AML-193 (cell line): ENCODE measurements at places on chromosomes 16 and 17.

- no peak for DNase-seq
Measured at GRCh38 chr16:11977376-11978041, 975 bp downstream of the SNX29 start.

- no peak for DNase-seq
Measured at GRCh38 chr17:8237175-8237574, 10.7 kb downstream of the CTC1 start.

DNA sequence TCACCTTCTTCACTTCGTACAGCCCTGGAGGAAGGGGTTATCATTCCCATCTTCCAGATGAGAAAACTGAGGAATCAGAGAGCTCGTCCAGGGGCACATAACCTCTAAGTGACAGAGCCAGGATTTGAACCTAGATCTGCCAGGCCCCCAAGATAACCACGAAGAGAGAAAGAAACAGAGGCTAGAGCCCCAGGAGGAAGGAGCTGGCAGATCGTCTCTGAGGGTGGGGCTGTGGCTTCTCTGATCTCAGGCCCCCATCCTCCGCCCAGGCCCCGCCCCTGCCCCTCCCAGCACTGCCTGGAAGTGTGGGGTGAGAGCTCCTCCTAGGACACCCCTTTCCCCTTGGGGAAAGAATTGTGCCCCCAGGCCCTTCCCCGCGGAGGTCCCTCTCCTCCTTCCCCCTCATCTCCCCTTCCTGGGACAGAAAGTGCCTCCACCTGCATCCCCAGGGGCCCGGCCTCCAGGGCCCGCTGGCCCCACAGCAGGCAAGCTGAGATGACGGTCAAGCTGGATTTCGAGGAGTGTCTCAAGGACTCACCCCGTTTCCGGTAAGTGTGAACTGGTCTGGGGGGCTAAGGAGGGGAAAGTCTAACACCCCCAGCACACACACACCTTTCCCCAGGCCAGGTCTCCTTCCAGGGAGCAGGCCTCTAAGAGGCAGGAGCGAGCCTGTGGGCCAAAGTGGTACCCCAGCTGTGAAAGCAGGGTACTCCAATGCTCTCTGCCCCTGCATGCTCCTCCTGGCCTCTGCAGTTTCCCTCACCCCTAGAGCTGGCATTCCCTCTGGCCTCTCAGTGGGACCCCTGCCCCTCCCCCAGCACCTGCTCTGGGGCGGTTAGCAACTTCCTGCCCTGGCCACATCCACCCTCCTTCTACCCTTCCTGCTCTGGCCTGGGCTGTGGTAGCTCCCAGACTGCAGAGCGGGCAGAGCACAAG, at the start of gene ACAP1:
Gene ACAP1, plus strand, starts transcription at position 290 of the 936 bp plus-strand sequence. Its CDS starts 206 bp downstream, at position 496.
- DNase-seq, result peak; percentile 31

GRCh38 chr17:50397919-50398285, 579 bp upstream of the LRRC59 start:
- no peak for DNase-seq

DNA sequence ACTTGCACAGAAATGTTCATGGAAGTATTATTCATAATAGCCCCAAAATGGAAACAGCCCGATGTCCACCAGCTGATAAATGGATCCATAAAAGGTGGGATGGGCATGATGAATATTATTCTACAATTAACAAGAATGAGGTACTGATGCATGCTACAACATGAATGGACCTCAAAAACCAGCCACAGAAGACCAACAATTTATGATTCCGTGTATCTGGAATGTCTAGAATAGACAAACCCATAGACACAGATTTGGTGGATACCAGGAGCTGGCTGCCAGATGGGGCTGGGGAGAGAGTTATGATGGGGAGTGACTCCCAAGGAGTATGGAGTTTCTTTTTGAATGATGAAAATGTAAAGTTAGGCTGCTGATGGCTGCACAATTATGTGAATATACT, 10.8 kb upstream of the NAGLU start:
- DNase-seq, result no peak

GRCh38 chr17:50699410-50699809, 8.3 kb downstream of the ANKRD40 start:
- DNase-seq, result no peak

- DNase-seq, result peak; percentile 56
Measured at GRCh38 chr17:63555500-63556156, 5.4 kb downstream of the DCAF7 start.

DNA sequence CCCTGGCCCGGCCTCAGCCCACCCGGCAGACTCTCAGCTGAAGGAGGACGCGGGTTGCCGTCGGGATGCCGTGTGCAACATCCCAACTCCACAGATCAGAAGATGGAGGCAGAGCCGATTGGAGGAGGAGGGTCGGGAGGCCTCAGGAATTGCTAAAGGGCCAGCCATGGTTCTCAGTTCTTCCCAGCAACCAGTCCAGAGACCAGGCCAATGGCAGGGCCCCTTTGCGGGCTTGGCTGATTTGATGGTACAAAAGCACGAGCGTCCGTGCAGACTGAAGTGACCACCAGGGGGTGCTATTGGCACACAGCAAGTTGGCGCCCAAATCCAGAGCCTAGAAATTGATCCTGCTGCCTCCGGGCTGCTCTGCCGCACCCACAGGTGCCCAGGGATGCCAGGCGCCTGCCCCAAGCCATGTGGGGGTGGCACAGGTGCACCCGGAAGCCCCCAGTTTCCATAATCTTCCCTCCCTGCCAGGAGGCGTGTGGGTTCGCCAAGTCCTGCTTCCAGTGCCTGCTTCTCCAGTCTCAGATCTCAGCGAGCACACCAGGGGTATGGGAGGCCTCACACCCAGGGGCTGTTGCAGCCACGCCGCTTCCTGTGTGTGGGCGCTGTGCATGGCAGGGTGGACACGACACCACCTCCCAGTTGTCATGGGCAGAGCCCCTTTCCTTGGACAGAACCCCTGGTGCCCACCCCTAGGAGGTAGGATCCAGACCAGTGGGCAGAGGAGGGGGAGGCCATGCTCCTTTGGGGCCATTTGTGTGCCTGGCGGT, 7.1 kb upstream of the TEX19 start:
- DNase-seq, result peak; percentile 90

GRCh38 chr16:75603241-75603640, 19.8 kb downstream of the ADAT1 start:
- DNase-seq, result no peak
